ENCODE measurements at places on chromosomes 2 and 18.

DNA sequence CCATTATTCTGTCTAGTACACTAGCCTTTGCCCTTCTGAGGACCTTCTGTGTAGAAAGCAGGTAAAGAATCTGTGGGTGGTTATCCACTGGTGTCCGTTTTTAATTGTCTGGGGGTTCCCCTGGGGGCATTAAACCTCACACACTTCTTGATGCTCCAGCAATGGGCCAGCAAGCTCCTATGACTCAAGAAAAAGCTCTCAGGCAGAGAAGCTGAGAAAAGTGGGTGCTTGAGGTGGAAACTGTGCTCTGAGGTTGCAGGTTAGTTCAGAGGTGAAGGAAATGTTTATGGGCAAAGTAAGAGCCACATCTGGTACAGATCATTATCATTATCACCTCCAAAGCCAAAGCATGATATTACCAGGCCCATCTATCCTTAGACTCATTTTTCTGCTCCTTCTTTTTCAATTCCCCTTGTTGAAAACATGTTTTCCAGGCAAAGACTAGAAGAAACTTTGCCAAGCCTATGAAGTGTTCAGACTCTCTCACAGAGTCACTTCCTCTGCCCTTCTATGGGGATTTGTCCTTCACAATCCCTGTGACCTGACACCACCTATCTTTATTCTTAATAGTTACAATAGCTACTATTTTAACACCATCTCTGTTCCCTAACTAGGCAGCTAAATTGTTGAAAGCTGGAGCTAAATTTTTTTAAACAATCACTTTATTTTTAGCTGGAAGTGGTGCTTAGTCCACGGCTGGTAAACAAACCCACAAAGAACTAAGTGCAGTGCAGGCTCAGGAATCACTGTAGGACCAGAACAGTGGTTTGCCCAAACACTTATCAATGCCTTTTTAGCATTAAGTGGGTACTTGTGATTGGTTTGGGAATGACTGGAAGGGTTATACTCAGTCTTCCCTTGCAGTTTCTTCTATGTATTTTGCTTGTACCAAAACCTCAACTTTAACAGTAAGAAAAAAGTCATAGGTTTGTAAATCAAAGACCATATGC, 512.8 kb upstream of the POU3F3 start:
- no peak for DNase-seq

DNA sequence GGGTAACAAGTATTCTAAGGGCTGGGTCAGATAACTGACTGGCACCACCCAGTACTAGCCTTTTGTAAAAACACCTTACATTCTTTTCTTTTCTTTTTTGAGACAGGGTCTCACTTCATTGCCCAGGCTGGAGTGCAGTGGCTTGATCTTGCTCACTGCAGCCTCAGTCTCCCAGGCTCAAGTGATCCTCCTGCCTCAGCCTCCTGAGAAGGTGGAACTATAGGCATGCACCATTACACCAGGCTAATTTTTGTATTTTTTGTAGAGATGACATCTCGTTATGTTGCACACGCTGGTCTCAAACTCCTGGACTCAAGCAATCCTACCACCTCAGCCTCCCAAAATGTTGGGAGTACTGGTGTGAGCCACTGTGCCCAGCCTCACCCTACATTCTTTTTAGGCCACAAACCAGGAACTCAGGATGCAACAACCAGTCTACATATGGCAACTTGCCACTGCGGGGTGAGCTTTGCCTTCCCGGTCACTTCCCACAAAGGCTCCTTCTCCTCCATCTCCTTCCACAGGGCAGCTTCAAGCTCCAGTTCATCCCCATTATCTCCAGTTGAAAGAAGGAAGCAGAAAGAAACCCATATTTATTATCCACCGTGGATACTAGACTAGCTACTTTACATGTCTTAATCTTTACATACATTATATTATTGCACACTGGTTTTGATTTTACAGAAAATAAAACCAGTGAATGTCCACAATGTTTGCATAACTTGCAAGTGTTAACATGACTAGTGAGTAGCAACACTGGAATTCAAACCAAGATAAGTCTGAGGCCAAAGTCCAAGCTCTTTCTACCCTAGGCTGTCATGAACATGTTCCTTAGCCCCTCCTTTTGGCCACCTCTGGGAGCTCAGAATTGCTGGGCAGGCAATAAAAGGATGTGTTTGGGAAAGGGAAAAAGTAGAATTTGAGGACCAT, 23.7 kb upstream of the AP1S3 start:
- DNase-seq = no peak

DNA sequence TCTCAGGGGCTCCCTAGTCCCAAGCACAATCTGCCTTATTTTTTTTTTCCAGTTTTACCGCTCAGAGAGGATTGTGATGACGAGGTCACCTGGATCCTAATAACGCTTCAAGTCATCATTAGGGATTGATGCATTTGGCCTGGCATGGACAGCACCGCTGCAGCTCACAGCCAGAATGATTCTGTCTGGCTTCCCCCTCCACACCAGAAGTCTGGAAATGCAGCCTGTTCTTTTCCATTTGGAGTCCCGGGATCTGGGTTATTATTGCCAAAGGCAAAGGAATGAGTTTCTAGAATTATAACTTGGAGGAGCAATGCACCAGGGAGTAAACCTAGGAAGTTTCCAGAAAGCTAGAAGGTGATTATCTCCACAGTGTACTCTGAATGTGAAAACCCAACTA, 81.1 kb upstream of the TAF1B start:
- no peak for DNase-seq

DNA sequence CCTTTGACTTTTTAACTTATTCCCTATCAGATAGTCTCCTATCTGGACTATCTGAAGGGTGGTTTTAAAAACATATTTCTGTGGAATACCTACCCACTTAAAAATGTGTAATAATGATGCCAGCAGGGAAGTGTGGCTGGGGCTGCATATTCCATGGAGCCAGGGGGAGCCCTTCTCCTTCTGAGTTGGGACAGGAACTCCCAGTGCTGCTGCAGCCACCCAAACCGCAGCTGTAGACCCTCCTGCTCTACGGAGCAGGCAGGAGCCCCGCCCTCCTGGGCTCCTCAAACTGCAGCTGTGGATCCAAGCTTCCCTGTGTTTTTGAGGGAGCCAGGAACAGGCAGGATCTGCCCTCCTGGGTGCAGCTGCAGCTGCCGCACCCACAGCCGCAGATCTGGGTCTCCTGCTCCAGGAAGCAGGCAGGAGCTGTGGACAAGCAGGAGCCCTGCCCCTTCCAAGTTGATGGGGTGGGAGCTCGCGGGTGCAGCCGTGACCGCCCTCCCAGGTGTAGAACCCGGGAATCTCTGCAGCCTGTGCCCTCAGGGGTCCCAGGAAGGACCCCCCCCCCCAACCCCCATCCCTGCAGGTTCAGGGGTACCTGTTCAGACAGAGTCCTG, 57.8 kb downstream of the PDK1 start:
- DNase-seq = no peak

GRCh38 chr2:236107942-236108625, 60.1 kb downstream of the GBX2 start:
- DNase-seq = no peak

- no peak for DNase-seq
Measured at GRCh38 chr18:38572554-38573111, 1007.0 kb upstream of the CELF4 start.

GRCh38 chr18:31230495-31230894, 67.8 kb upstream of the DSC1 start:
- DNase-seq = no peak

- no peak for DNase-seq
Measured at GRCh38 chr2:236562434-236562833, 7.2 kb upstream of the ACKR3 start.

DNA sequence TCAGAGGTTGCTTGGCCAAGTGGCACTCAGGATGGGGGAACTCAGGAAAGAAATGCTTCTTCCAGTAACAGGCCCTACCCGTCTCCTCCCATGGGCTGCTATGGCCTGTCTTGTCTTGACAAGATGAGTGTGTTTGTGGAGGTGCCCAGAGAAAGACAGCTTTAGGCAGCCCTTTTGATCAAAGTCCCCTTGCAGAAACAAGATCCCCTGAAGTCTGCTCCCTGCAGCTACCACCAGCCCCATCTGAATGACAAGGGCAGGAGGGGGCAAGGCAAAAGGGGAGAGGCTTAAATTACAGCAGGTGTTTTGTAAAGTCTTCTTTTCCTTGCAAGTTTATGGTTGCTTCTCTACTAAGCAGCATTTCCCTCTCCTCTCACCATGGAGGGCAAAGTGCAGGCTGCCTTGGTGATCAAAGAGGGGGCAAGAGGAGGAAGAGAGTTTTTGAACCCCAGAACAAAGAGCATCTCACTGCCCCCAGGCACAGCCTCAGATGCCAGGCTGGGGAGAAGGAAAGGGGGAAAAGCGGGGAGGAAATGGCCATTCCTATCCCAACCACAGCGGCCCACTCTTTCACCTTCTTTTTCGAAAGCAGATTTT, 6.7 kb downstream of the EVA1A start:
- no peak for DNase-seq
